ENCODE measurements at places on chromosomes 2 and 18.
A peak's percentile ranks its signal among the peaks of the same experiment; 100 is the strongest.

DNA sequence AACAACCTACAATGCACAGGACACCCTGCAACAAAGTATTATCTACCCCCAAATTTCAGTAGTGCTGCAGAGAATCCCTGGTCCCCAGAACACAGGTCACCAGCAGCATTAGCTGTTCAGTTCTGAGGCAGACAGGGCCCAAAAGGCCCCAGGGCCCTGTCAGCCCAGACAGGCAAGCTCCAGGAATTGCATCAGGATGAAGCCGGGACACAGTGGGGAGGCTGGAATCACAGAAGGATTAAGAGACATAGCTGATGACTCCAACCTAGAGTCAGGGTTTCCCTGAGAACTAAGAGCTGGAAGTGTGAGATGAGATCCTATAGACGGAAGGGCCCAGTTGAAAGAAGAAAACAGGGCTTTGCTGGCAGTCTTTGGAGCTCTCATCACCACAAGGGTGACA is 148.1 kb downstream of the GALNT14 start:
- DNase-seq = no peak

- DNase-seq = no peak
Measured at GRCh38 chr18:36017232-36017631, 44.8 kb downstream of the RMP24 start.

DNA sequence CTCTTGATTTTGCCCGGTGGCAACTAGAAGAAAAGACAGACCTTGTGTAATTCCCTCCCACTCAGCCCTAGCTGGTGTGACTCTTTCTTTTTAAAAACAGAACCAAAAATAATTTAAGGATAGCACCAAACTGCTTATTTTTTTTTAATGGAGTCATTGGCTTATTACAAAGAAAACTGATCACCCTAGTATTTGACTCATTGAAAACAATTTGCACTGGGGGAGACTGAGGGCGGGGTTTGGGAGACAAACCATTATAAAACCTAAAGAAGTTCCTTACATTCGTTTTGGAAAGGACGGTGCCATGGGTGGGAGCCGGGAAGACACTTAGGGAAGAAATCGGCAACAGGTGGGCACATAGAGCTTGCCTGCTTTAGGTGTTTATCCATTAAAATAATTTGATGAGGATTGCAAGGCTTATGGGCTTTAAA is 2.5 kb downstream of the PAX3 start:
- no peak for DNase-seq

GRCh38 chr2:127080938-127081755 is 25.8 kb downstream of the BIN1 start:
- DNase-seq = no peak

DNA sequence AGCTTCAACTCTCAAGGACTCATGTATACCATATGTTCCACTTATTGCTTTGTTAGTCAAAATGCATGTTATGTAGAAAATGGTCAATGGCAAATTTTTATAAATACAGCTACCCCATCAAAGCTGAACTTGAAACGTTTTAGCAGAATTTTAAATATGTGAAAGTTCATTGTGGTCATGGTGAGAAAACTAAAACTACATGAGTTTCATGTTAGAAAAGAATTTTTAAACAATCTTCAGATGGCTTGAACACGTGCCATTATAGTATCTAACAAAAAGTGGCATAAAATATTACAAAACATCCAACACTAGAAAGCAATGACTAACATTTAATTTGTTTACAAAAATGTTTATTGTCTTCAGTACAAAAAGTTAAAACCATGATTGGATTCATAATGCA is 246.0 kb upstream of the KCNJ3 start:
- DNase-seq = no peak

DNA sequence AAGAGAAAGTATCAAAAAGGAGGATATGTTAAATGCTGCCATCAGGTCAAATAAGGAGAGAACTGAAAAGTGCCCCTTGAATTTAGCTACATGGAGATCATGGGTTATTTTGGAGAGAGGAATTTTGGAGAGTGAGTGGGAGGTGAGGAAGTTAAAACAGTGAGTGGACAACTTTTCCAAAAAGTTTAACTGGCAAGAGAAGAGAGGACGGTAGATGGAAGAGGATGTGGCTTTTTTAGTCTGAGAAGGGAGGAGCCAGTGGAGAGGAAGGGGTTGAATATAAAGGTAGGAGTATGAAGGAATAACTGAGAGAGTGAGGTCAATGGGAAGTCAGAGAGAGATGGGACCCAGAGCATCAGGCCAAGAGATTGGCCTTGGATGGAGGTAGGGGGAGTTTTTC is 62.5 kb upstream of the NFE2L2 start:
- no peak for DNase-seq

- DNase-seq = peak; percentile 58
Measured at GRCh38 chr18:457140-457519, 43.4 kb downstream of the COLEC12 start.

GRCh38 chr2:161998857-161999256 is 75.2 kb downstream of the DPP4 start:
- DNase-seq = no peak

DNA sequence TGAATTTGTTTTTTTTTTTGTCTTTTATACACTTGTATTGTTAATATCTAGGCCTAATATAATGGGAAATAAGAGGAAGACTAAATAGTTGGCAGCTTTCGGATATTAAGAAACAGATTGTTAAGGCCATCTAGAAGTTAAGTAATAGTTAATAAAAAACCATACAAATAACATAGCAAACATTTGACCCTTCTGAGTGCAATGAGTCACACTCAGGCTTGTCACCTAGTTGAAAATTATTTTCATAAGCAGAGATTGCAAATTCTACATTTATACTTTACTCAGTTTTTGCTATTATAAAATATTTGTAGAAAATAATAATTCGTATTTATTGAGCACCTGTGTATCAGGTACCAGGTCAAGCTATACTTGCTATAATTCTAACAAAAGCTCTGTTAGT is 2.4 kb downstream of the NUP35 start:
- DNase-seq = no peak

DNA sequence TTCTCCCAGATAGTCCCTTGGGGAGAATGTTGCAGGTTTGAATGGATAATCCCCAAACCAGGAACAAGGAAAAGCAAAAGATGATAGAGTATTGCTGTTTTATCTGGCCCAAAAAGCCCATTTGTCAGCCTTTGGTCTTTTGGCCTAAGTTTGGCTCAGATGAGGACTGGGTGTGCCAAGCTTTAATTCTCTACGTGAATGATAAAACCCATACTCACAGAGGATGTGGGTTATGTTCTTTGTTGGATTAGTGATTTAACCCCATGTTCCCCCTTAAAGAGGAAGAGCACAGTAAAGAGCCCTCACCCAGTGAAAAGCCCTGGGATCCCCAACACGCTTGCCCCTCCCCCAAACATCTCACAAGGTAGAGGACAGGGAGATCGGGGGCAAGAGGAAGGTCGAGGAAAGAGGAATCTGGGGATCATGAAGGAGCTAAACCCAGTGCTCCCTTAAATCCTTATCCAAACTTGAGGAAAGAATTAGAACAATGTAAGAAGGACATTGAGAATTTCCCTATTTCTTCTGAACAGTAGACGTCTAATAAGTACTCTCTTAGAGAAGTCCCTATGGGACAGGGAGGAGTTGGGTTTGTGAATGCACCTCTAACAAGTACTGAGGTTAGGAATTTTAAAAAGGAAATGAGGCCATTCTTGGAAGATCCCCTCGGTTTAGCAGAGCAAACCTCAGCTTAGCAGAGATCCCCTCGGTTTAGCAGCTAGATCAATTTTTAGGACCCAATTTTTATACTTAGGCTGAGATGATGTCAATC is 105.0 kb downstream of the HIBCH start:
- DNase-seq = no peak

GRCh38 chr2:65557616-65558573 is 125.5 kb upstream of the SPRED2 start:
- DNase-seq = no peak

DNA sequence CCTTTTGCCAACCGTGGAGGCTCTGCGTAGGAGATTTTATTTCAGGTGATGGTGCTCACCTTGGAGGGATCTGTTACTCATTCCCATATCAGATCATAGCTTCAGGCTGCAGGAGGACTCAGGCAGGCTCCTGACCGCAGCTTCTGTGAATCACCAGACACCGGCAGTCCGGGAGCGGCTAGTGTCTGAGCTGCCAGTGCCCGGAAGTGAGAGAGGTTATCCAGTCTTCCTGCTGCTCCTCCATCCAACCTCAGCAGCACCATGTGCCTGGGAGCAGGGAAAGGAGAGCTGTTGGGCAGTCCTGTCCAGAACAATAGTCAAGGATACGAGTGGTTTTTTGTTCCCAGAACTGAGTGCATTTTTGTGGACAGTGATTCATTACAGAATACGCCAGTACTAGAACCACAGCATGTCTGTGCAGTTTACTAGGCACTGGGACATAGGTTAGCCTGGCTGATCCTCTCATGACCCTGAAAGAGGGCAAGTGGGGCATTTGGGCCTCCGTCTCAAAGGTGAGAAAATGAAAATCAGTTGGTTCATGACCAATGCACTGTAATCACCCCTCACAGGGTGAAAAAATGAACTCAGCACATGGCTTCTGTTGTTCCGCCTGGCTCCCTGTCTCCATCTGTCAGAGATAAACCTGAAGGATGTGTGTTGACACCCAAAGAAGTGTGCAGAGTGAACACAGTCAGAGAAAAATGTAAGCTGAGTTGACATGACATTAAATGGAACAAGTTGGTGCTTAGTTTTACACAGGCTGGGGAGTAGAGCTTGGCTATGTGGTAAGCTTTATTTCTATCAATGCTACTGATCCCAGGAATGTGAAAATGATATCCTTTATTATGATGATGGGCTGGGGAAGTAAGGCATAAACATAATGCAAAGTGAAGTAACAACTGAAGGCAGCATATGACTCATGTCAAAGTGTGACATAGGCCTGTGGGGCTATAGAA is 12.2 kb downstream of the FHOD3 start:
- DNase-seq = no peak

DNA sequence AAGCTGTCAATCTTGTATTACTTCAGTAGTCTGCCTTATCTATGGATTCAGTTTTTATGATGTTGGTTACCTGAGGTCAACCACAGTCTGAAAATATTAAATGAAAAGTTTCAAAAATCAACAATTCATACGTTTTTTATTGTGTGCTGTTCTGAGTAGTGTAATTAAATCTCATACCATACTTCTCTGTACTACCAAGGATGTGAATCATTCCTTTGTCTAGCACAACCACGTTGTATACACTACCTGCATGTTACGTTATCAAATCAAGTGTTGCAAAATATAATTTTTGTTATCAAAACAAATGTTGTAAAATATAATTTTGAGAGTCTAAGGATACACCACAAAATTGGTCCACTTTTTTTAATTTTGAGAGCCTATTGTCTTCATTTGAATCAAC is 590.2 kb upstream of the SETBP1 start:
- no peak for DNase-seq

DNA sequence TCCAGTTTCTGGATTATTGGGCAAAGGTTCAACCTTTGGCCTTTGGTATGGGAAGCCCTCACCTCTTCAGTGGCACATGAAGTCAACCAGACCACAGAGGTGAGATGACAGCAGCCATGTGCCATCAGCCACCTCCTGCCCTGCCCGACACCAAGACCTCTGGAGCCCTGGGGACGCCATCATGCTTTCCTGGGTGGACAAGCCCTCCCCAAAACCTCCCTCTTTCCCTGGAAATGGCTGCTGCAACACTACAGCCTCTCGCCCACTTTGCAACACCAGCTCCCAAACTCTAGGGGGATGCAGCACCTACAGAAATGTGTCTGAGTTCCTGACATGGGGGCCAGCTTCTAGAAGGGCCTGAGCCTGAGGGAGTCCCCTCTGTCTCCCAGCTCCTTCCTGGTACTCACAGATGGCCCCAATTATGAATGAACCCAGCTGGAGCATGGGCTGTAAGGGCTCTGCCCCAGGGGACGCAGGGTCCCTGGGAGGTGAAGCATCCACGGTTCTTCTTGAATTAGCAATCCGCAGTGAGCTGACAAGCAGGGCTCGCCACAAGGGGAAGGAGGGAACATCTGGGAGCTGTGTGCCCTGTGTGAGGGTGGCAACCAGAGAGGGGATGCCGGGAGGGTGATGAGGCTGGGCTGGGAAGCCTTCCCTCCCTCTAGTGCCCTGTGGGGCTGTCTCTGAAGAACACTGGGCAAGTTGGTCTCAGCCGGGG is 268.5 kb upstream of the HDAC4 start:
- no peak for DNase-seq

- DNase-seq = no peak
Measured at GRCh38 chr2:1950474-1950873, 206.2 kb upstream of the PXDN start.

All from left ventricle myocardium inferior (tissue), 1 donor.